ENCODE measurements at places on chromosomes 1 and 21.

- no peak for DNase-seq
Measured at GRCh38 chr1:245591346-245592188, 436.8 kb downstream of the KIF26B start.

DNA sequence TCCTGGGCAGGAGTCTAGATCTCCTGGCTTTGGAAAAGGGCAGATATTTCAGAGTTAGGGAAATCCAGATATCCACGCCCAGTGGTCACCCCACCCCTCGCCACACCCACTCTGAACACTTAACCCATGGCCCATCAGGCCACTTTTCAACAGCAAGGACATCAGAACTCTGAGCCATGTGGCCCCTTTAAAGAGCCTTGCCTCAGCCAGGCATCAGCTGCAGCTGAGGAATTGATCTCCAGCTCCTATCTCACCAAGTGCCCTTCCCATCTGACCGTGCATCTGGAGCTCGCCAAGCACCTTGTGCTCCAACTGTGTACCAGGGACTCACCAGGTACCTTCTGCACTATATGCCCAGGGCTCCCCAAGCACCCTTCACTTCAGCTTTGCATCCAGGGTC lies 20.2 kb upstream of the SH2D2A start:
- no peak for DNase-seq

DNA sequence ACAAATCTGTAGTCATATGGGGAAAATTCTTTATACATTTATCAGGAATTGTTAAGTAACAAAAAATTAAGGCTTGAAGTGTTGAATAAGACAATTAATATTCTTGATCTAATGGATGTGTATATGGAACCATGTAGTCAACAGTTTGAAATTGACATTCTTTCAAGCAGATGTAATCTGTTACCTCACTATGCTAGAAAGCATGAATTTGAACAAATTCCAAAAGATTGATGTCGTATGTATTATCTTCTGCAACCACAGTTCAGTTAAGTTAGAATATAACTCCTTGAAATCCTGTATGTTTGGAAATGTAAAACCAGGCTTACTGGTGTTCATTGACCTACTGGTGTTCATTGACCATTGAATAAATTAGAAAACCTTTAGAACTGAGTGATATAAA lies 16.1 kb downstream of the CCDC18 start:
- DNase-seq = no peak

- DNase-seq = no peak
Measured at GRCh38 chr1:100955322-100955721, 59.4 kb downstream of the SLC30A7 start.

- DNase-seq = no peak
Measured at GRCh38 chr1:22792396-22793160, 81.9 kb downstream of the EPHB2 start.

DNA sequence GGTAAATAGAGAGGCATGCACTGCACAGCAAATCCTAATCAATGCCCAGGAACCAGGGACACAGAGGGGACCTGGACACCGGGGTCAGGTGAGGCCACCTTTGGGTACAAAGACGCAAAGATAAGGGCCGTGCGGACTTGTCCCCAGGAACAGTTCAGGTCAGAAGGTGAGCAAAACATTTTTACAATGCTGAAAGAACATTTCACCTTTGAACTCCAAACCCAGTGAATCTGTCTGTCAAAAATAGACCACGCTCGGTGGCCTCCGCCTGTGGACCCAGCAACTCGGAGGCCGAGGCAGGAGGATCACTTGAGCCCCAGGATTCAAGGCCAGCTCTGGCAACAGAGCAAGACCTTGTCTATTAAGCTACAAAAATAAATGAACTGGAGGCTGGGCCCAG lies 15.2 kb downstream of the TNFRSF14 start:
- DNase-seq = no peak

GRCh38 chr21:45353200-45353599 lies 51.8 kb upstream of the COL18A1 start:
- DNase-seq = no peak

DNA sequence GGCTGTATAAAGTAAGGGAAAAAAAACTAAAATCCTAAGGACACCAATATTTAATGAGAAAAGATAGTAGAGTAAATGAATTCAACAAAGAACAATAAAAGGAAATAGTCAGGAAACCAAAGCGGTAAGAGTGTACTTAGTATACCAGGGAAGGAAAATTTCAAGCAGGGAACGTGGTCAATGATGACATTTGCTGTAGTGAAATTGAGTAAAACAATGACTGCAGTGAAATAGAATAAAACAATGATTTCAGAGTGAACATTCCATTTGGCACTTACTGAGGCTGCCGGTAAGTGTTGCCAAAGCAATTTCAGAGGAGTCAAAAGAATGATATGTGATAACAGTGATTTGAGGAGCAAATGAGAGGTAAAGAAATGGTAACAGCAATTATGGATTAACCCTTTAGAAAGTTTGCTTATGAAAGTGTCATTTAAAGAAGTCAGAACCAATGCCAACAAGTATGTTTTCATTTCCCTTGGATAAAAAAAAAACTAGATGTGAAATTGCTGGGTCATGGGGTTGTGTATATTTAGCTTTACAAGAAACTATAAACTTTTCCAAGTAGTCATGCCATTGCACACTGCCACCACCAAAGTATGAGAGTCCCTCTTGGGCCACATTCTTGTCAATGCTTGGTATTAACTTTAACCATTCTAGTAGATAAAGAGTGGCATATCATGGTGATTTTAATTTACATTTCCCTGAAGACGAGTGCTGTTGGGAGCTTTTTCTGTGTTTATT lies 50.5 kb downstream of the VCAM1 start:
- no peak for DNase-seq
